ENCODE measurements at places on chromosomes 4 and X.

- no peak overlapping the region for H3K27ac ChIP-seq
- DNase-seq, result no peak
- no peaks in the 10 kb centered on the region for H3K36me3 ChIP-seq
- no peaks in the 10 kb centered on the region for H3K27me3 ChIP-seq
- no peaks in the 10 kb centered on the region for H3K4me1 ChIP-seq
- no peak overlapping the region for H3K4me3 ChIP-seq
Observed at GRCh38 chr4:18033111-18034085, 11.8 kb upstream of the LCORL start.

DNA sequence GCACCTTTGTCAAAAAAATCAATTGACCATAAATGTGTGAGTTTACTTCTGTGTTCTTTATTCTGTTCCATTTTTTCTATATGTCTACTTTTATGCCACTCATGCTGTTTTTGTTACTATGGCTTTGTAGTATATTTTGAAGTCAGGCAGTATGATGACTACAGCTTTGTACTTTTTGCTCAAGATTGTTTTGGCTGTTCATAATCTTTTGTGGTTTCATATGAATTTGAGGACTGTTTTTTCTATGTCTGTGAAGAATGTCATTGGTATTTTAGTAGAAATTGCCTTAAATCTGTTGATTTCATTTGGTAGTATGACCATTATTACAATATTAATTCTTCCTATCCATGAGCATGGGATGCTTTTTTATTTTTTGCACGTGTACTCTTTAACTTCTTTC is 346.8 kb downstream of the PPP3CA start:
- no peak overlapping the region for H3K4me3 ChIP-seq
- H3K4me1 ChIP-seq, result no peaks in the 10 kb centered on the region
- H3K27me3 ChIP-seq, result no peaks in the 10 kb centered on the region
- H3K27ac ChIP-seq, result no peak overlapping the region

DNA sequence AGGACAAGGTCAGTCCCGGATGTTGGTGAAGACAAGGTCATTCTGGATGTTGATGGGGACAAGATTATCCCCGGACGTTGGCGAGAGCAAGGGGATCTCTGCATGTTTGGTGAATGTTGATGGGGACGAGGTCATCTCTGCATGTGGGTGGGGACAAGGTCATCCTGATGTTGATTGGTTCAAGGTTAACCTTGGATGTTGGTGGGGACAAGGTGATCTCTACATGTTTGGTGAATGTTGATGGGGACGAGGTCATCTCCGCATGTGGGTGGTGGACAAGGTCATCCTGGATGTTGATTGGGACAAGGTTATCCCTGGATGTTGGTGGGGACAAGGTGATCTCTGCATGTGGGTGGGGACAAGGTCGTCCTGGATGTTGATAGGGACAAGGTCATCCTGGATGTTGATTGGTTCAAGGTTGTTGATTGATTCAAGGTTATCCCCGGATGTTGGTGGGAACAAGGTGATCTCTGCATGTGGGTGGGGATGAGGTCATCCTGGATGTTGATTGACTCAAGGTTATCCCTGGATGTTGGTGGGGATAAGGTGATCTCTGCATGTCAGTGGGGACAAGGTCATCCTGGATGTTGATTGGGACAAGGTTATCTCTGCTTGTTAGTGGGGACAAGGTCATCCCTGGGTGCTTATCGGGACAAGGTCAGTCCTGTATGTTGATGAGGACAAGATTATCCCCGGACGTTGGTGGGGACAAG is 28.8 kb upstream of the PLCXD1 start:
- no peaks in the 10 kb centered on the region for H3K4me1 ChIP-seq
- no peaks in the 10 kb centered on the region for H3K36me3 ChIP-seq
- DNase-seq, result peak; percentile 16
- no peak overlapping the region for H3K4me3 ChIP-seq
- no peaks in the 10 kb centered on the region for H3K27me3 ChIP-seq

DNA sequence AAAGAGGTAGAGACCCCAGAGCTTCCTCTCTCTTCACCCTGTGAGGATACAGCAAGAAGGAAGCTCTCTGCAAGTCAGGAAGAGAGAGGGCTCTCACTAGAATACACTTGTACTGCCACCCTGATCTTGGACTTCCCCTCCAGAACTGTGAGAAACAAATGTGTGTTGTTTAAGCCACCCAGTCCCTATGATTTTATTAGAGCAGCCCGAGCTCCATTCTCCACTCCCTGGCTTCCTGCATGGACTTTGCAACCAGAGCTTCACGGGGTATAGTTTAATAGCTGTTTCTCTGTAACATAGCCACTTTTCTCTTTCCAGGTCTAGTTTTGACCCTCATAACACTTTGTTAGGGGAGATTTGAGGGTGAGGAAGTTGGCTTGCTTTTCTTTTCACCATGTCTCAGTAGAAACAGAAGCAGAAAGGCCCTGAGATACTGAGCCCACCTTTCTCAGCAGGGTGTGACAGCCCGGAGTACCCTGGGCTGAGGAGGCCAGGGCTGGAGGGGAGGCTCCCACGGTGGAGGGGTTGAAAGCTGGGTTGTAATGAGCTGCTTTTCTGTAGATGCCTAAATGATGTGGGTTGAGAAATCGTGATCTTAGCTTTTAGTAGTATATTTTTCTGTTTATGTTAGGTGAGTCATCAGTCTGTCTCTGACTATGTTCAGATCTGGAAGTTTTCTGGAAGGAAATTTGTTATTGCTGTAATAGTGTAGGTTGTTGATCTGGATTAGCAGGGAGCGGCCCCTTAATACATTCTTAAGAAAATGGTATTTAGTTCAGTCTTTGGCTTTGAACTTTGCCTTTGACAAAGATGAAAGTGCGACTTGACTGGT is 118.6 kb downstream of the PTTG2 start:
- H3K4me3 ChIP-seq, result no peak overlapping the region
- H3K36me3 ChIP-seq, result no peaks in the 10 kb centered on the region
- H3K27ac ChIP-seq, result peak overlapping the region; percentile 62
- H3K4me1 ChIP-seq, result peaks cover 21% of the 10 kb centered on the region

DNA sequence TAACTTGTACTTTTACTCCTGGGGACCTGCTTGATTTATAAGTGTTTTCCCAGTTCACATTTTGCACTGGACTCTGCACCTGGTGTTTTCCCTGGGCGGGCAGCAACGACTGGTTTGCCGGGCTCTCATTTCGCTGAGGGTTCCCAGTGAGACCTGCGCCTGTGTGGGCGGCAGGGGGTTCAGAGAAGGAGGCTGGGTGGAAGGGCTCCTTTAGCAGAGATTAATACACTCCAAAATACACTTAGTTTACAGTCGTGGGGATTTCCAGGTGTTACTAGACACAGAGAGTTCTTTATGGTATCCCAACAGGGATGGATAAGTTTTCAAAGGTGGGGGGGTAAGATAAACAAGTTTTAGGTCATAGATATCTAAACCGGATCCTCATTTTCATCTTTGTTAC is 53.0 kb upstream of the SHISA3 start:
- H3K27ac ChIP-seq, result no peak overlapping the region
- DNase-seq, result no peak
- H3K36me3 ChIP-seq, result no peaks in the 10 kb centered on the region
- no peaks in the 10 kb centered on the region for H3K27me3 ChIP-seq

DNA sequence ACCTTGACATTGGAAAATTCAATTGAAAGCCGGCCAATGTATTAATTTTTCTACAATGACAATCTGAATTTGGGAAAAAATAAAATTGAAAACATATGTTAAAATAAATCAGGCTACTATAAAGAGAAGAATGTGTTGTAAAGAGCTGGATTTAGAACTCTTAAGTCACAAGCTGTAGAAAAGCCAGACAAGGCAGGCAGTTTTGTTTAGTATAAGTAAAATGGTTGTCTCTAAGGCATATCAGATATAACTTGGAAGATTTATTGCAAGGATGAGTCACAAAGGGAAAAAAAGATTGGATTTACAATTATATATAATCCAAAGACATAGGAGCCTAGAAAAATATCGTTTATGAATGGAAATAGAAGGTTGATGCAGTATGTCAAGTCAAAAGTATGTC is 549.1 kb upstream of the EPHA5 start:
- H3K4me1 ChIP-seq, result no peaks in the 10 kb centered on the region
- no peaks in the 10 kb centered on the region for H3K27me3 ChIP-seq
- no peak overlapping the region for H3K27ac ChIP-seq
- no peak for DNase-seq
- H3K4me3 ChIP-seq, result no peak overlapping the region

- H3K4me3 ChIP-seq, result no peak overlapping the region
- H3K27me3 ChIP-seq, result no peaks in the 10 kb centered on the region
- no peak for DNase-seq
- H3K27ac ChIP-seq, result no peak overlapping the region
- no peaks in the 10 kb centered on the region for H3K4me1 ChIP-seq
Observed at GRCh38 chr4:21879187-21879586, 69.4 kb downstream of the KCNIP4 start.

GRCh38 chr4:145755802-145756201 is 75.9 kb downstream of the C4orf51 start:
- no peaks in the 10 kb centered on the region for H3K36me3 ChIP-seq
- no peak for DNase-seq
- no peak overlapping the region for H3K4me3 ChIP-seq
- H3K4me1 ChIP-seq, result no peaks in the 10 kb centered on the region

GRCh38 chrX:10474510-10474909 is 145.9 kb downstream of the MID1 start:
- peaks cover 12% of the 10 kb centered on the region for H3K36me3 ChIP-seq
- no peaks in the 10 kb centered on the region for H3K27me3 ChIP-seq
- no peaks in the 10 kb centered on the region for H3K4me1 ChIP-seq

GRCh38 chr4:102819588-102820365 is 7.6 kb downstream of the UBE2D3 start:
- H3K27ac ChIP-seq, result peak overlapping the region; percentile 63
- peaks cover 75% of the 10 kb centered on the region for H3K36me3 ChIP-seq
- no peaks in the 10 kb centered on the region for H3K27me3 ChIP-seq
- H3K4me1 ChIP-seq, result peaks cover 90% of the 10 kb centered on the region

DNA sequence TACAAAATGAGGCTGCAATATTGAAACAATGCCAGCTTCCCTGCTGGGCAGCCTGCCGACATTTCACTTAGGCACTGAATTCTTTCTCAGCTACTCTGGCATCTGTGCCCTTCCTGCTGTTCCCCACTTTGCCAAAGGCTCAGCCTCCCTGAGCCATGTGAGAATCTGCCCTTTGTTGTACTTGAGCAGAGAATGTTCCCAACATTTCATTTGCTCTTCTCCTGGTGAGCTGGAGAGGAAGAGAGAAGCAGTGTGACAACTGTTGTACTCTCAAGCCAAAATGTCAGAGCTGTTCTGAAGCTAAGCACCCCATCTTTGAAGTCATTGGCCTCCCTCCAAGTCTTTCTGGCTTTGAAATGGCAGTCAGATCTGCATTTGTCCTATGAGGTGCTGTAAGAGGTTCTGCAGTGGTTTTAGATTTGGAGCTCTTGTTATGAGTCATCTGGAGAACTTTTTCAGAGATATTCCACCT is 32.5 kb downstream of the LANCL3 start:
- no peak overlapping the region for H3K27ac ChIP-seq
- DNase-seq, result no peak
- no peaks in the 10 kb centered on the region for H3K27me3 ChIP-seq
- H3K4me1 ChIP-seq, result no peaks in the 10 kb centered on the region
- H3K4me3 ChIP-seq, result no peak overlapping the region

DNA sequence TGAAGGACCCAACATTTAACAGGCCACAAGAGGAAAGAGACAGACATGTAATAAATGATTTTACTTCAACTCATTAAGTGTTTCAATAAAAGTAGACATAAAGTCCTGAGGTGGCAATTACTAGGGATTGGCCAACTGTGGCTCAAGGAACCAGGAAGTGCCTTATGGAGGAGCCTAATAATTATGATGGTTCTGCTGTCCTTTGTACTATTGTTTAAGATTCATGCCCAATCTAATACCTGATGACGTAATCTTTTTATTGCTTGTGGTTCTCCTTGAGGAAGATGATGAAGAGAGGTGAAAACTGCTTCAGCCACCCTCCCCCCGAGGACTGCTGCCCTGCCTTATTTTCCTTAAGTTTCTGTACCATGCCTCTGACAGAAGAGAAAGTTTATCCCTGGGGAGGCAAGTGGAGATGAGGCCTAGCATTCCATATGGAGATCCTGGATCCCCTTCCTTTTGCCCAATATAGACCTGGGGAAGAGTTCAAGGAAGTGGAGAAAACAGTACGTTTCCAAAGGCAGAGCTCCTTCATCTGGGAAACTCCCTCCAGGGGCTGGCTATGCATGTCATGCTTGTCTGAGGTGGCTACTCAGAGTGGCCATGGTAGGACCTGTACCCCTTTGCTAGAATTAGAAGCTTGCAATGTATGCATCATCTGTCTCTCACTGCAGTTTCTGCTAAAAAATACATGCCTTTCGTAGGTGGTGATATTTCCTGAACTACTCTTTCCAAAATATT is 56.8 kb upstream of the FAT1 start:
- 0 out of 2 replicates have a peak, but pooled peaks cover 4% of the 10 kb centered on the region for H3K36me3 ChIP-seq
- H3K27me3 ChIP-seq, result no peaks in the 10 kb centered on the region
- peaks cover 24% of the 10 kb centered on the region for H3K4me1 ChIP-seq
- H3K27ac ChIP-seq, result peak overlapping the region; percentile 93
- no peak overlapping the region for H3K4me3 ChIP-seq

- no peak overlapping the region for H3K4me3 ChIP-seq
- H3K36me3 ChIP-seq, result no peaks in the 10 kb centered on the region
- no peak for DNase-seq
- H3K27ac ChIP-seq, result no peak overlapping the region
Observed at GRCh38 chr4:81516241-81516640, 44.5 kb upstream of the RASGEF1B start.

DNA sequence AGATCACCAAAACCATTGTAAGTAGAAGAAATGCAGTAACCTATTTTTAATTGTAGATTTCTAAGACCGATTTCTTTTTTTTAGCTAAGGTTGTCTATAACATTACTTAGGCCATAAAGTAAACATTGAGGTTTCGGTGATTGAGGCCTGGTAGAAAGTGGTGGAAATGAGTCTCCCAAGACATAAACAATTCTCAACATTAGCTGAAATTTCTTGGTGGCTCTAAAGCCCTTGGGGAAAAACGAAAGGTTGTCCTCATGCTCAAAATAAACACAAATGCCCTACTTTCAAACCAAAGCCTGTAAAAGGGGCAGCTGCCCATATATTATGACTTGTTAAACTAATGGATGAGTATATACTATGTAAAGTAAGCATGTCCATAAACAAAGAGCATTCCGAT is 98.8 kb downstream of the SCFD2 start:
- no peak overlapping the region for H3K4me3 ChIP-seq
- no peaks in the 10 kb centered on the region for H3K4me1 ChIP-seq
- no peaks in the 10 kb centered on the region for H3K36me3 ChIP-seq
- DNase-seq, result no peak

- no peak overlapping the region for H3K4me3 ChIP-seq
- no peak for DNase-seq
- H3K4me1 ChIP-seq, result peaks cover 13% of the 10 kb centered on the region
Observed at GRCh38 chr4:180913750-180914149, 1329.5 kb upstream of the TENM3 start.

DNA sequence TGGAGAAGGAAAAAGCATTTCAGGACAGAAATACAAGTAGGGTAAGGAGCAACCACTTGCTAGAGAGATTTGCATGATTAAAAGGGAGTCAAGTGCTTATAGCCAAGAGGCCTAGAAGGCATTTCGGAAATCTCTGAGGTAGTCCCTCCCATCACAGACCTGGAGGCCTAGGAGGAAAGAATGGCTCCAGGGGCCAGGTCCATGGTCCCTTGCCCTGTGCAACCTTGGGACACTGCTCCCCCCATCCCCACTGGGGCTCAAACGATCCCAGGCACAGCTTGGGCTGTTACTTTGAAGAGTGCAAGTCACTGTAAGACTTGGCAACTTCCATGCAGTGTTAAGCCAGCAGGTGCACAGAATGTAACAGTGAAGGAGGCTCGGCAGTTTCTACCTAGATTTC is 51.2 kb upstream of the FBXW7 start:
- no peak for DNase-seq
- H3K4me3 ChIP-seq, result no peak overlapping the region
- H3K27ac ChIP-seq, result no peak overlapping the region
- H3K27me3 ChIP-seq, result no peaks in the 10 kb centered on the region
